ENCODE measurements at places on chromosomes 1 and 21.

DNA sequence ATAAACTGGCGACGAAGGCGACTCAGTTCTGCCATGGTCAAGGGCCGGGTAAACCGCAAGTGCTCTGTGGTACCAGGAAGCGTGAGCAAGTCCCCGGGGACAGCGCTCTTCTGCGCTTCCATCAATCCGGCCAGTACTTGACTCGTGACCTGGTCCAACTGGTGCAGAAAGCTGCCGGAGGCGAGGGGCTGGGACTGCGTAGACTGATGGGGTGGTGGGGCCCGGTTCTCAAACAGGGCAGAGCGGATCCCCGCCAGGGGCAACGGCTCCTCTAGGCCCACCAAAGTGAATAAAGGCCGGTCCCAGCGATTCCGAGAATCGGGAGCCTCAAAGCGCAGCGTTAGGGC, 852 bp downstream of the KTI12 start:
- peak; percentile 30 for DNase-seq

DNA sequence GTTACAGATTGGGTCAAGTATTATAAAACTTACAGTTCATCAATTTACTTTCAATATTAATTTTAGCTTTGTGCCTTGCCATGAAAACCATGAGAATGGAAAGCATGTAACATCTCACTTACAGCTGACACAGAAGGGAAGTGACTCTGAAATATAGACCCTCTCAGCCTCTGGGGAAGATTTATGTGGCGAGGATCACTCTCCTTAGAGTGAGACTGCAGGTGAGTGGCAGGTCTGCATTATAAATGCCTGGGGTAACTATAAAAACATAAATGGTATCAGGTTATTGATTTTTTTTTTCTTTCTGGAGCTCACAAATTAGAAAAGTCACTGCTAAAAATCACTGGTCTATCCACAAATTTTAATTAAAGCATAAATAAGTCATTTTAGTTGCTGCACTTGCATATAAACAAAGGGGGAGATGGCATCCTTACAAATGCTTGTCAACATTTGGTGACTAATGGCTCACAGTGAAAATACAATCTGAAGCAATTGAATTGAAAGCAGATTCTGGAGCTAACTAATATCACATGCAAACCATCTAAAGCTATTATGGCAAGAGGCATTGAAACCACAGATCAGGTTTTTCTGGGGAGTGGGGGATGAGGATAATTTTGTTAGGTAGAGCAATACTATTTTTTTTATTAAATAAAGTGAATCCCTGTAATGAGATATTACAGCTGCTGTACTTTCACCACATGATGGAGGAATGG, 200.9 kb downstream of the TM2D1 start:
- DNase-seq = no peak

GRCh38 chr1:37858931-37859506, 373 bp downstream of the MTF1 start:
- no peak for DNase-seq

- DNase-seq = no peak
Measured at GRCh38 chr1:218547957-218548730, 203.0 kb downstream of the TGFB2 start.

GRCh38 chr1:62076286-62076685, 118.4 kb upstream of the L1TD1 start:
- DNase-seq = peak; percentile 24
